ENCODE measurements at places on chromosomes 5 and 9. TPM values are rescaled to one million over a fixed set of nuclear protein-coding genes. Genes with fewer than 3 reads are reported as not detected.

Gene SLC46A2
- not detected for total RNA-seq

Gene SH3TC2
- 6.0 TPM for total RNA-seq

Gene TICAM2
- 0.50 TPM for total RNA-seq

Gene GABRB2
- not detected for total RNA-seq

Gene NR2F1
- not detected for total RNA-seq

Gene KLHL9
- 47.5 TPM for total RNA-seq

Gene SPINK7
- total RNA-seq, result 37.3 TPM

Gene PCDHB14
- total RNA-seq, result 1.7 TPM

Gene BSPRY
- total RNA-seq, result 6.1 TPM

Gene OLFM1
- not detected for total RNA-seq

Gene GLRA1
- total RNA-seq, result not detected

Gene DOCK2
- 0.14 TPM for total RNA-seq

Gene HK3
- total RNA-seq, result under 0.01 TPM

Gene SVEP1
- total RNA-seq, result under 0.01 TPM

Gene CXCL14
- 0.34 TPM for total RNA-seq

Gene FAM169A
- total RNA-seq, result 17.3 TPM

Gene DAP
- 26.3 TPM for total RNA-seq

Gene IARS1
- 313 TPM for total RNA-seq

Gene CCDC192
- total RNA-seq, result not detected

Gene DUSP1
- total RNA-seq, result 69.5 TPM

Gene PDE6A
- total RNA-seq, result not detected
